Neural progenitor cell (in vitro differentiated cells): ENCODE measurements at places on chromosomes 2 and 18. TPM values are rescaled to one million over a fixed set of nuclear protein-coding genes. Genes with fewer than 3 reads are reported as not detected.

The CCDC141 gene
- 0.46 and 1.8 TPM in 2 replicates for total RNA-seq

GRCh38 chr2:133975676-133976428 lies 278.0 kb upstream of the MGAT5 start:
- no peak overlapping the region for H3K27ac ChIP-seq
- H3K27me3 ChIP-seq: no peaks in the 10 kb centered on the region
- no peak for DNase-seq
- H3K36me3 ChIP-seq: no peaks in the 10 kb centered on the region

The LCT gene
- 0.03 TPM in 1 of 2 replicates, not detected in the other for total RNA-seq

The LYG2 gene
- not detected in 2 replicates for total RNA-seq

GRCh38 chr18:21241301-21242048 lies 557 bp upstream of the GREB1L start:
- H3K4me3 ChIP-seq: peak overlapping the region; percentile 98
- H3K36me3 ChIP-seq: peaks cover 9% of the 10 kb centered on the region
- H3K27ac ChIP-seq: peak overlapping the region; percentile 82
- DNase-seq: peak; percentile 78
- H3K27me3 ChIP-seq: no peaks in the 10 kb centered on the region

The PLEKHM3 gene
- total RNA-seq: 15.1 and 19.5 TPM in 2 replicates

The VWA3B gene
- total RNA-seq: not detected in 2 replicates

- peaks cover 6% of the 10 kb centered on the region for H3K36me3 ChIP-seq
- H3K4me1 ChIP-seq: no peaks in the 10 kb centered on the region
- H3K27me3 ChIP-seq: no peaks in the 10 kb centered on the region
- no peak overlapping the region for H3K4me3 ChIP-seq
Measured at GRCh38 chr2:52571380-52572347, 1195.9 kb upstream of the CHAC2 start.

GRCh38 chr18:3590096-3590630 lies 140.2 kb downstream of the TGIF1 start:
- no peaks in the 10 kb centered on the region for H3K36me3 ChIP-seq
- H3K4me1 ChIP-seq: peaks cover 34% of the 10 kb centered on the region
- no peak for DNase-seq
- H3K27ac ChIP-seq: no peak overlapping the region
- H3K4me3 ChIP-seq: no peak overlapping the region

The DYNAP gene
- not detected in 2 replicates for total RNA-seq

The PTPRN gene
- total RNA-seq: 0.60 and 4.2 TPM in 2 replicates

- DNase-seq: no peak
- H3K27ac ChIP-seq: no peak overlapping the region
- H3K4me1 ChIP-seq: no peaks in the 10 kb centered on the region
Measured at GRCh38 chr2:134301928-134302260, 48.0 kb downstream of the MGAT5 start.

GRCh38 chr2:142075826-142076225 lies 55.0 kb downstream of the LRP1B start:
- no peaks in the 10 kb centered on the region for H3K27me3 ChIP-seq
- H3K36me3 ChIP-seq: no peaks in the 10 kb centered on the region
- H3K4me3 ChIP-seq: no peak overlapping the region
- no peak for DNase-seq
- H3K4me1 ChIP-seq: no peaks in the 10 kb centered on the region

DNA sequence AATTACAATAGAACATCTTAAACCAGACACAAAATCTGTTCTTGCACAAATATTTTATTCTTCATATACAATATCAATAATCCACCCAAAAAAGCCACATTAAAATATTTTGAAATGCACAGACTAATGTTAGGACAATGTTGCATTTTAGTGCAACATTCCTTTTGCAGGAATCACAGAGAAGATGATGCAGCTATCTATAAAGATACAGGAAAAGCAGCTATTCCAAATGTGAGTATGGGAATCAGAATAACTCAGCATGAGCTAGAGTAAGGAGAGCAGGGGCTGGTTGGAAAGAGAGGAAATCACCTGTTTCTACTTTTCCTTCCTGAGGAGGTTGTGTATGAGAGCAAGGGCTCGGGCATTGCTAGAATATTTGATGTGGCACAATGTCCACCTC lies 4.8 kb downstream of the C2orf66 start:
- H3K27ac ChIP-seq: no peak overlapping the region
- peaks cover 56% of the 10 kb centered on the region for H3K27me3 ChIP-seq

The GKN2 gene
- total RNA-seq: not detected in 2 replicates

GRCh38 chr2:122251158-122251557 lies 495.7 kb downstream of the TSN start:
- no peaks in the 10 kb centered on the region for H3K4me1 ChIP-seq
- DNase-seq: no peak
- H3K4me3 ChIP-seq: no peak overlapping the region
- no peaks in the 10 kb centered on the region for H3K36me3 ChIP-seq
- H3K27me3 ChIP-seq: no peaks in the 10 kb centered on the region

- no peaks in the 10 kb centered on the region for H3K4me1 ChIP-seq
- H3K27ac ChIP-seq: no peak overlapping the region
- no peaks in the 10 kb centered on the region for H3K27me3 ChIP-seq
- no peak for DNase-seq
- no peak overlapping the region for H3K4me3 ChIP-seq
Measured at GRCh38 chr2:41142478-41142877, 690.6 kb upstream of the SLC8A1 start.

The SCG2 gene
- 0.04 and 0.25 TPM in 2 replicates for total RNA-seq

GRCh38 chr2:240165661-240166060 lies 25.2 kb upstream of the OTOS start:
- no peak overlapping the region for H3K27ac ChIP-seq
- H3K27me3 ChIP-seq: no peaks in the 10 kb centered on the region
- no peak for DNase-seq
- no peaks in the 10 kb centered on the region for H3K36me3 ChIP-seq
- H3K4me3 ChIP-seq: no peak overlapping the region

GRCh38 chr2:174914853-174915760 lies 90.1 kb downstream of the CHN1 start:
- peak overlapping the region; percentile 23 for H3K27ac ChIP-seq
- peaks cover 15% of the 10 kb centered on the region for H3K4me1 ChIP-seq
- no peaks in the 10 kb centered on the region for H3K36me3 ChIP-seq
- H3K4me3 ChIP-seq: no peak overlapping the region
- no peaks in the 10 kb centered on the region for H3K27me3 ChIP-seq
- no peak for DNase-seq

The CD207 gene
- not detected in 2 replicates for total RNA-seq

The PAX3 gene
- total RNA-seq: 4.6 and 4.9 TPM in 2 replicates

DNA sequence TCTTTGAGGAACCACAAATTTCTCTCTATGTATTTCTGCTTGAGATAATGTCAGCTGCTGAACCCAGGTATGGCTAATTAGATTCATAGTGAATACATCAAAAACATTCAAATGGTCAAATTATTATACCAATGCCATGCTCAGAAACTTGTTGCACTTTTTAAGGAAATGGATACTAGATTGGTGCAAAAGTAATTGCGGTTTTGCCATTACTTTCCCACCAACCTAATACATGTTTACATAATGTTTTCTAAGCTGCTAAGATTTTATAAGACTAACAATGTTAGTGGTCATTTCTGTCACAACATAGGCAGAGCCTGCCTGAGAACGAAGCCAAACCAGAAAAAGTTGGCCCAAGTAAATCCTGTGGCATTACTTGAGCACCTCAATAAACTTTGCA lies 568.2 kb upstream of the LRATD1 start:
- DNase-seq: no peak
- H3K36me3 ChIP-seq: no peaks in the 10 kb centered on the region
- no peaks in the 10 kb centered on the region for H3K4me1 ChIP-seq

GRCh38 chr2:178448968-178449661 lies 1.9 kb downstream of the PRKRA start:
- H3K27me3 ChIP-seq: no peaks in the 10 kb centered on the region
- H3K27ac ChIP-seq: no peak overlapping the region
- peaks cover 19% of the 10 kb centered on the region for H3K4me1 ChIP-seq
- H3K36me3 ChIP-seq: peaks cover 26% of the 10 kb centered on the region

DNA sequence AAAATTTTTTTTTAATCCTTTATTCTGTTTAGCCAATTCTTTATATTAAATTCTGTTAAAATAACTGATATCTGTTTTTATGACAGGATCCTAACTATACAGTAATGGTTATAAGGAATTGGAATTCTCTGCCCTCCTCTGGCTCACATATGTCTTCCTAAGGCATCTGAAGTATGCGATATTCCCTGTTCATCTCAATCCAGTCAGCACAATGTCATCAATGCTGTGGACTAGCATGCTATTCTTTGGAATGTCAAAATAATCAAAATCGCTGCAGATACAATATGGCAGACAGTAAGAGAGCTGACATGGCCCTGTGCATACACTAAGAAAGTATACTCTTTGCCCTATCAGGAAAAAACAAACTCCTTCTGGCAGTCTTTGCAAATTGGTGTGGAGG lies 107.6 kb downstream of the AP1S3 start:
- no peak overlapping the region for H3K4me3 ChIP-seq
- H3K27ac ChIP-seq: no peak overlapping the region
- H3K36me3 ChIP-seq: no peaks in the 10 kb centered on the region
- H3K27me3 ChIP-seq: no peaks in the 10 kb centered on the region
- peaks cover 19% of the 10 kb centered on the region for H3K4me1 ChIP-seq

DNA sequence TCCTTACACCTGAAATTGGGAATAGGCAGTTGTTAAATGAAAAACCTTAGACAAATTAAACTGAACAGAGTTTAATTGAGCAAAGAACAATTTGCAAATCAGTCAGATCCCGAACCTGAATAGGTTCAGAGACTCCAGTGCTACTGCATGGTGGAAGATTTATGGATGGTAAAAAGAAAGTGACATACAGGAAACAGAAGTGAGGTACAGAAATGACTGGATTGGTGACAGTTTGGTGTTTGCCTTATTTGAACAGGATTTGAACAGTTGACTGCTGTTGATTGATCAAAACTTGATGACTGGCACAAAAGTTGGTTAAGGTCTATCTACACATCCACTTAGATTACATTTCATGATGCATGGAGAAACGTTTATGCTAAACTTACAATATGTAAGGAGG lies 248.8 kb downstream of the HNMT start:
- H3K27ac ChIP-seq: no peak overlapping the region
- no peak overlapping the region for H3K4me3 ChIP-seq
- H3K36me3 ChIP-seq: no peaks in the 10 kb centered on the region
- peaks cover 4% of the 10 kb centered on the region for H3K4me1 ChIP-seq
- H3K27me3 ChIP-seq: no peaks in the 10 kb centered on the region

DNA sequence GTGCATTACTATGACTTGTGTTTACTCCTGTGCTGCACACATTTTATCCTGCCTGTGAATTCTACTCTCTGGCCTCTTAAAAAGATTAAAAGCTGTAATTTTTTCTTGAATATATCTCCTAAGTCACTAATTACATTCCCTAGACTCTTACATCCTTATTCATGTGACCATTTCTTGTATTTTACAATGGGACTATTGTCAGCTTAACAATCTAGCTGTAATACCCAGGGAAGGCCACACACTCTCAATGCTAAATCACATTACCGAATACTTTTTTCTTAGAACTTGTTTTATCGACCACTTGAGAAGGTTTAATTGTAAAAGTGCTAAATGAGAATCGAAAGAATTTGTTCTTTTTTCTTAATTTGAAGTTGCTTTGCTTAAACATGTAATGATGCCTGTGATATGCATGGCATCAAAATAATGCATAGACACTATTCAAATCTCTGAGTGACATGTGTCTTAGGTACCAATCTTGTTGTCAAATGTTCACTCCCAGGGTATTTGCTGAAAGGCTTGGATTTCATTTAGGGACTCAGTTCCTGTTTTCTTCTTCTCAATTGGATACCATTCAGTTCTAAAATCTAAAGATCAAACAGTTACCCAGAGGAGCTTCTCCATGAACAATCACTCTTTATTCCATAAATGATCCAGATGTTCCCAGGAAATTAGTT lies 498.5 kb downstream of the DPP10 start:
- H3K4me3 ChIP-seq: no peak overlapping the region
- H3K27ac ChIP-seq: peak overlapping the region; percentile 18
- H3K4me1 ChIP-seq: peaks cover 7% of the 10 kb centered on the region
- DNase-seq: no peak
- no peaks in the 10 kb centered on the region for H3K27me3 ChIP-seq

DNA sequence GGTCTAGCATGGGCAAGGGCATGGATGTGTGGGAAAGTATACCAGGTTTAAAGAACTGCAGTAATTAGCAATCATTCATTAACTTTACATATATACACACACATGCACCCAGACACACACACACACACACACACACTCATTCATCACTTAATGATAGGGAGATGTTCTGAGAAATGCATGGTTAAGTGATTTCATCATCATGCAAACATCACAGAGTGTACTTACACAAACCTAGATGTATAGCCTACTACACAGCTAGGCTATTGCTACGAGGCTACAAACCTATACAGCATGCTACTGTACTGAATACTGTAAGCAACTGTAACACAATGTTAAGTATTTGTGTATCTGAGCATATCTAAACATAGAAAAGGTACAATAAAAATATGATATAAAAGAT lies 83.6 kb downstream of the COLEC12 start:
- no peaks in the 10 kb centered on the region for H3K4me1 ChIP-seq
- no peak for DNase-seq
- no peaks in the 10 kb centered on the region for H3K36me3 ChIP-seq
- no peak overlapping the region for H3K4me3 ChIP-seq
- H3K27ac ChIP-seq: no peak overlapping the region

DNA sequence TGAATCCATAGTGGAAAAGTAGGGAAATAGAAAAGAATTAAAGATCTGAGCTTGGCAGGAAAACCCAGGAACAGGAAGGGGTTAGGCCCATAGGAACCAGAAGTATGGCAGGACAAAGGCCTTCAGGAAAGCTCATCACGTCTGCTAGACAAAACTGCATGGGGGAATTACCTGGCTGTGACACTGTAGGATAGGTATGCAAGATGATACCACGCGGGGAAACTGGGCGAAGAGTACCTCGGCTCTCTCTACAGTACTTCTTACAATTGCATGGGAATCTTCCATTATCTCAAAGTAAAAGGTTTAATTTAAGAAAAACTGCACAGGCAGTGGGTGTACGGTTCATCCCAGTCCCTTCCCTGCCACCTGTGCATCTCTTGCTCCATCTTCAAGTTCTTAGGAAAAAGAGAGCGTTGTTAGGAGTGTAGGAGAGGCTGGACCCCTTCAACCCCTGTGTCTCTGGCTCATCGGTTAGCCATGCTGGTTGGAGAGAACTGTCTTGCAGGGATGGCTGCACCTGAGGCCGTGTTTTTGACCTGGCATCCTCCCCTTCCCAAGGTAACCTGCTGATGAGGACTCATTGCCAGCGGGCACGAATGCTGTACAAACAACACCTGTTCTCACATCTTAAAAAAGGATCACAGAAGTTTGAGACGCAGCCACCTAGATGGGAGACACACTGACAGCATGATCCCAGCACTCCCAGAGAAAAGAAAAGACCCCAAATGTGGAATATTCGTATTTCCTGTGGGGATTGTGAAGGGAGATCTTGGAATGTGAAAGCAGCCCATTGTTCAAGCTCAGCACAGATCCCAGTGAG lies 120.5 kb upstream of the COPS8 start:
- H3K4me3 ChIP-seq: no peak overlapping the region
- no peaks in the 10 kb centered on the region for H3K27me3 ChIP-seq
- no peaks in the 10 kb centered on the region for H3K4me1 ChIP-seq
- H3K27ac ChIP-seq: no peak overlapping the region
- no peak for DNase-seq

The MAP2 gene
- total RNA-seq: 95.0 and 102 TPM in 2 replicates
